Dermis blood vessel endothelial cell (primary cell): ENCODE measurements at places on chromosomes 1 and 21. TPM values are rescaled to one million over a fixed set of nuclear protein-coding genes. Genes with fewer than 3 reads are reported as not detected.

DNA sequence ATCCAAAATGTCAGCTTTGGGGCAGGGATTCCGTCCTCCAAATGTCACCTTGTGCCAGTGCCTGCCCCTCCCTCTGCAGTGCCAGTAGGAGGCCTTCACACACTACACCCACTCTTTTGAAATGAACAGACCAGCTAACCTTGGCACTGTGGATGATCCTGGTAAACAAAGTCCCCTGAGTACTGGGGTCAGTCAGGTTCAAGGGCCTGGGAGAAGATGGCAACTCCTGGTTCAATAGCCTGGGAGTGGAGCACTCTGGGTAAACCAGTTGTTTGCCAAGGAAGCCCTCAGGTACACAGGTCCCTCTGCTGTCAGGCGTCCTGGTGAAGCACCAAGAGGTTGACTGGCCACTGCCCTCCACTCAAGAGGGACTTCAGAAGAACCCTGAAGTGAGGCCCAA lies 30.4 kb downstream of the RIPK4 start:
- no peak for DNase-seq

GRCh38 chr1:153394391-153394790 lies 3.5 kb upstream of the S100A8 start:
- DNase-seq = no peak

GRCh38 chr1:9615316-9616063 lies 26.8 kb downstream of the TMEM201 start:
- peak; percentile 78 for DNase-seq

The SPRR2F gene
- not detected in 2 replicates for total RNA-seq

GRCh38 chr1:172820475-172821158 lies 161.7 kb downstream of the FASLG start:
- no peak for DNase-seq

The DRAXIN gene
- 0.14 and 0.17 TPM in 2 replicates for total RNA-seq

The TNFRSF18 gene
- 1.0 TPM in 1 of 2 replicates, not detected in the other for total RNA-seq

DNA sequence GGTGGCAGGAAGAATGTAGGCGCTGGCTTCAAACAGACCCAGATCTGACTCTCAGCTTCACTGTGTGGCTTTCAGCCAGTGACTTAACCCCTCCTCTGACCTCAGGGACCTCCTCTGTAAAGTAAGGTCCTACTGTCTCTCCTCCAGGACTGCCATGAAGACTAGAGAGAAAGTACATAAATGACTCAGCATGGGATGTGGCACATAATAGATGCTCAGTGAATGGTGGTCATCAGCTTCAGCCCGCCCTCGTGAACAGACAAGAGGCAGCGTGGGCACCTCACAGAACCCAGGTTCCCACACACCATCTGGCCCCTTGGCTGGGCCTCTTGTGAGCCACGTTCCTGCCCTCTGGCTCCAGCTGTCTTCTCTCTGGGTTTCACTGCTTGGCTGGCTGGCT lies 126.0 kb downstream of the SYF2 start:
- DNase-seq = no peak

GRCh38 chr21:42847726-42848125 lies 31.6 kb downstream of the WDR4 start:
- DNase-seq = no peak

DNA sequence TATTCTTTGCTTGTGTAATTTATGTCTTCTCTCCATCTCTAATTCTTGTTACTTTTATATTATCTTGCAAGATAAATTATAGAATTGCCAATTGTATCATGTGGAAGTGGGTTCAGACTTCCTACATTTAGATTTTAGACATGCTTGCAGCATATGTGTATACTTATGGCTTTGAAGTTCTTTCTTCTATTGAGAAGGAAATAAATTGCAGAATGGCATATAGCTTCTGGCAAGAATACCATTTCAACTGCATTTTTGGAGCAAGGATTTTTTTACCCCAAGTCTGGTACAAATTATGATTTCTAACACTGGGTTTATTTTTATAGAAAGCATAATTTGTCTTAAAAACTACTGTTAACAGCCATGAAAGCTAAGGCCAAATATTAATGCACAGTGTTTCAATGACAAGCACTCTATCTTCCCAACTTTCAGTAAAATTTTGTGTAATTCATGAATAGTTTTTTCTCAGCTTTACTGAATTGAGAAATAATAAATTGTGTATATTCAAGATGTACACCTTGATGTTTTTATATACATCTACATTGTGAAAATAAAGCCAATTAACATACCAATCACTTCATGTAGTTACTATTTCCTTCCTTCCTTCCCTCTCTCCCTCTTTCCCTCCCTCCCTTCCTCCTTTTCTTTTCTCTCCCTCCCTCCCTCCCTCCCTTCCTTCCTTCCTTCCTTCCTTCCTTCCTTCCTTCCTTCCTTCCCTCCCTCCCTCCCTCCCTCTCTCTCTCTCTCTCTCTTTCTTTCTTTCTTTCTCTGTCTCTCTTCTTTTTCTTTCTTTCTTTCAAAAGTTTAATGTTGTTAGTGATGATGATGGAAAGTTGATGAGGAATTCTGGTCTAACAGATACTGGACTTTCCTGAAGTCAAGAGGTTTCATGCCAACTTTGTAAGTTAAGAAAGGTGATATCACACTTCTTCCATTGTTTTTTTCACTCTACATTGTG lies 47.1 kb upstream of the HMCN1 start:
- DNase-seq = no peak

DNA sequence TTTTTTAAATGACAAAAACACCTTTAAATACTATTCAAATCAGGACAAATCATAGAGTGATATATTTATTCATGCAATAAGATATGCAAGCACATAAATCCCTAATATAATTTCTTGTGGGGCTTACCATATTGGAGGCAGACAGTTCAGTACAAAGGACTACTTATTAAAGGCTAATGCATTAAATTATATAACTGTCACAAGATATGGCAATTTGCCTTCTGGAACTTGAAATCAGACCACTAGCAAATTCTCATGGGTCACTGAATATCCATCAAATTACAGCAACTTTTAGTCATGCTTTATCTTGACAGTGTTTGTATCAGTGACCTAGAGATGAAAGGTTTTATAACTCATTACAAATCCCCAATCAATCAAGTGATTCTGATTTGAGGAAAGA lies 54.1 kb upstream of the NCAM2 start:
- no peak for DNase-seq

DNA sequence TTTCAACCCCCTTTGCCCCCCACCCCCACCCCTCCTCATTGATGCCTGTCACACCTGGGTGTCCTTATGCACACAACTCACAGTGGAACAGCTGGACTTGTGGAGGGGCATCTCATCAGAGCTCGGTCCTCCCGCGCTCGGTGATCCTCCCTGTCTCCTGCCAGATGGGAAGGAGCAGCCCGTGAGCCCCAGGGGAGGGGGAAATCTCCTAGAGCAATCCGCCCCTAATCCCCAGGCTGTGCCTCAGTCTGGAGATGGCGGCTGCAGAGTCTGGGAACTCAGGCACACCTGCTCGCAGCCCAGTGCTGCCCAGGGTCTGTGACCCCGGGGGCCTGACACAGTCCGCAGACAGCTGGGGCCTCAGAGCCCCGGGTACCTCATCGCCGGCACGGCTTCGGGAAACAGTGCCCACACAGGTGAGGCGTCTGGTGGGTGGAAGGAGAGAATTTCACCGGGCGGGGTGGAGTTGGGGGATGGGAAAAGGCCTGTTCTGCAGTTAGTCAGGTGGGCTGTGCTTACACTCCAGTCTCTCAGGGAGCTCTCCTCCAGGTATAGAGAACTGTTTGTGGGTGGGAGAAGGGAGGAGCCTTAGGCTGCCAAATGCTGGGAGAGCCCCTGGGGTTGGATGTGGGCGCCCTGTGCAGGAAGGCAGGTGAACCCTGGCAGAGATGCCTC lies 29.3 kb downstream of the TMCC2 start:
- no peak for DNase-seq

DNA sequence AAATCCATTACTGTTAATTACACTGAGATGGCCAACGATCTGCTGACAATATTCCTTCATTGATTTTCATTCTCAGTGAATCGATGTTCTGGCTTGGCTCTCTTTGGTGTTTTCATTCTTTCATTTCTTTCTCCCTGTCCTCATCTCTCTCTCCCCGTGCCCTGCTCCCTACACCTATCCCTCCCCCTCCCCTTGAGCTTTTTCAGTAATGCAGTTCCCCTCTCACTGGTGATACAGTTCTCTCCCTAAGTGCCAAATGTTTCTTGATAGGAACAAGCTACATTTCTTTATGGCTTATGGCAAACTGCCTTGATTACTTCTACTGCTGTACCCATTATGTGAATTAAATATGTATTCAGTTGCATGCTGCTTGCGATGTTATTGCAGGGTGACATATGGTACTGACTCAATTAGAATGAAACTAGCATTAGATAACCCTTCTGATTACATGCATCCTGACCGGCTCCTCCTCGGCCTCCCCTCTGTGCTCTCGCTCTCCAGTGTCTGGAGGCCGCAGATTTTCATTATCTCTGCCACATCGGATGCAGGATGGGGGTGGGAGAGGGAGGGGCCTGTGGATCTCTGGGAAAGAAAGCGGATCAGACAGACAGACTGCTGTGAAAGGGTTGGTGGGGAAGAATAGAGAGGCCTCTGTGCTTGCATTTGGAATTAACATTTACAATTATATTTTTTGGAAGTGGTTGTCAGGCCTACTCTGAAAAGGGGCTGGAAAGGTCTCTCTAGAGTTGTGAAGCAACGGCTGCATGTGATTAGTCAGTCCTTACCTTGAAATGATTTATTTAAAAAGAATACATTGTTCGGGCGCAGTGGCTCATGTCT lies 130.9 kb downstream of the PBX1 start:
- DNase-seq = no peak

DNA sequence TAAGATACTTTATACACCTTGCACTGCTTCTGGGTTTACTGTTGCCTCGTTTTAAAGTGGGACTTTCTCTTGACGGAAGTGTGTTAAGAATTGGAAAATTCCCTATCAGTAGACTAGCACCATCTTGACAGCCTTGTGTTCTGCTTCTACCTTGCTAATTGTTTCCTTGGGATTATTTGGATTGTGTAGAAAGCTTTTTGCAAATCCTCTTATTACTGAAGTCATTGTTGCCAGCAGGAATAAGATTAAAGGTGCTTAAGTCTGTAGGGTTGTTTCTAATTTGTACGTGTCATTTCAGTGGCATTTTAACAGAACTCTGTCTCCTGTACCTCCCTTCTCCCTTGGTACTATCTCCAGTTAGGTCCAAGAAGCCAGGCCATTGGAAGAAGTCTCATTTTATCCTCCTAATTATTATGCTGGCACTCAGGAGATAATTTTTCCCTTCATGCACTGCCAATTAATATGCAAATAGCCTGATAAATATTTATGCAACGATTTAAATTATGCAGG lies 107.7 kb downstream of the POU2F1 start:
- no peak for DNase-seq

DNA sequence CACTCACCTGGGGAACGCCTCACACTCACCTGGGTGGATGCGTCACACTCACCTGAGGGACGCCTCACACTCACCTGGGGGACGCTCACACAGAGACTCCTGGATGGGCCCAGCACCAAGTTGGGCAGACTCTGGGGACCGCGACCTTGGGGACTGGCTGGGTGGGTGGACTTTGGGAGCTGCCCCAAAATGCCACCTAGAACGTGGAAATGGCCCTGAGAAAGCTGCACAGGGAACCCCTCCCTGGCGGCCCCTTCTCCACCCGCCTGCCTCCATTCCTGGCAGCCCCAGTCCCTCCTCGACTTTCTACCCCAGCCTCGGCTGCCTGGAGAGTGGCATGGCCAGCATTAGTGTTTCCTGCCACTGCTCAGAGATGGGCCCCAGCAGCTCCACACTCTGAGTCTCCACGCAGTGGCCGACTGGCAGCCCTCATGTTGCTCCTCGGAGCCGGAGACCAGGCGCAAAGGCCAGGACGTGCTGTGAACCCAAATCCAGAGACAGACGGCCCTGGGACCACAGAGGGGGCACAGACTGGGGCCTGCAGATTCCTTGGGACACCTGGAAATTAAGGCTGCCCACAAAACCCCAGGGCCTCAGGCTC lies 46.5 kb upstream of the ACTRT2 start:
- no peak for DNase-seq

DNA sequence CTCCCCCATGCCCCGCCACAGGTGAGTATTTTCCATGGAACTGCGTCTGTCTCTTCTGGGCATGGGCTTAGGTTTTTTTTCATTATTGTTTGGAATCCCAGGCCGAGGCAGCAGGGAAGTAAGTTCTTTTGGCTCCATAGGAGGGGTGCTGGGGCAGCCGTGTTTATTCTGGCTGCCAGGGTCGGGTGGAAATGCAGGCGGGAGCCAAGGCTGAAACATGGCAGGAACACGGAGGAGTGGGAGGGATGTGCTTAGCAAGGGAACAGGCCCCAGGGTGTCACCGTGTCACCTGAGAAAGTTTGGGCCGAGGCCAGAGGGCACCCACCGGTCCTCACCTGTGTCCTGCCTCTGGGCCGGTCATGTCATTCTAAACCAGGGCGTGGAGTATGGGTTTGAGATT lies 4.5 kb upstream of the DHRS3 start:
- DNase-seq = no peak

DNA sequence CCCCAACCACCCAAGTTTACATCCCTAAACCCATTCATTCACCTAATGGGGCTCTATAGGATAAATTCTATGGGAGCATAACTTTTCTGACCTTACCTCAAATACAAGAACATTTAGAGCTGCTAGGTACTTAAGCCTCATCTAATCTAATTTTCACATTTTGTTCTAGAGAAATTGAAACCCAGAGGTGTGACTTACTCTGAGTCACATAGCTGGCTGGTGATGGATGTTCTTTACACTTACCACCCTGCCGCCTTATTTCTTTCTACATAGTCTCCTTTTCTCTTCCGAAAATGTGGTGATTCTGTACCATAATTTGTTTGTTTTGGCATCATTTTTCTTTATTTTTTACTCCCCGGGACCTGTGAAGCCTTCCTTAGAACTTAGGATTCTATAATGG lies 20.3 kb downstream of the TIPRL start:
- DNase-seq = no peak

The RNU1-2 gene
- total RNA-seq = under 0.01 TPM in 2 replicates

DNA sequence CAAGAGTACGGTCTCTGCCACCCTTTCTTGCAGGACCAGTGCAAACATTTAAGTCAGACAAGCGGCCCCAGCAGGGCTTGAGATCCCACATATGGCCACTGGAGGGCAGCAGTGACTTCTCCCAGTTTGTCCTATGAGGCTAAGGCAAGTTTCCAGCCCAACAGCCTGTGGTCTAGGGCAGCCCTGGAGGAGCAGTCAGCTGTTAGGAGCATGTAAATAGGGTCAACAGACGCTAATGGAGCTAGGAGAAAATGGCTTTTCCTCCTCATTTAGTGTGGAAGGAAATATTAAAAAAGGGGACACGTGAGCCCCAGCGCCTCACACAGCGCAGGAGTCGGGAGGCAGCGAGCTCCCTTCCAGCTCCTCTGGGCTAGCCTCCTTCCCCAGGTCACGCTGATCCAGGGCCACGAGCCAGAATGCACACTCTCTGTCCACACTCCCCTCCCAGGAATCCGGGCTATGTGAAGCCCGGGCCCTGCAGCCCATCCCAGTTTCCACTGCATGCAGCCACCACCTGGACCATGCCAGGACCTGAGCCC lies 95.6 kb downstream of the LAMC2 start:
- DNase-seq = peak; percentile 97
